Stimulated activated effector memory CD8-positive, alpha-beta T cell treated with anti-CD3 and anti-CD28 coated beads, Interleukin-12 subunit alpha, Interleukin-12 subunit beta, amount 100 ng/mL, for 72 hours (primary cell): ENCODE measurements at places on chromosomes 11 and 22.

DNA sequence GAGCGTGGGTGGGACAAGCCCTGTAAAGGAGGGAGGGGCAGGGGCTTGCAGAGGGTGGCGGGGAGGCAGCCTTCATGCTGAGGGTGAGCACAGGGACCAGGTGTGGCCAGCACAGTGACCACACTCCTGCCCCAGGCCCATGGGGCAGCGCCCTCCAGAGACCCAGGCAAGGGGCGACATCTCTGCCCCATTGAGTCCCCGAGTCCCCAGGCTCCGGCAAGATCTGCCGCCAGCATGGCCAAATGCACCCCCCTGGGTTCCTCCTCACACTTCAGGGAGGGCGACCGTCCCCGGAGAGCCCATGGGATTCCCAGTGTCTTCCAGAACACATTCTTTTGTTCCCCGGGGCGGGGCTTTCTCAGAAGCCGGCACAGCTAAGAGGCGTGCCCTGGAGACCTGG, 362.5 kb downstream of the TBC1D22A start:
- no peak for DNase-seq

GRCh38 chr22:31083923-31084810, 3.0 kb downstream of the SMTN start:
- DNase-seq, result no peak

DNA sequence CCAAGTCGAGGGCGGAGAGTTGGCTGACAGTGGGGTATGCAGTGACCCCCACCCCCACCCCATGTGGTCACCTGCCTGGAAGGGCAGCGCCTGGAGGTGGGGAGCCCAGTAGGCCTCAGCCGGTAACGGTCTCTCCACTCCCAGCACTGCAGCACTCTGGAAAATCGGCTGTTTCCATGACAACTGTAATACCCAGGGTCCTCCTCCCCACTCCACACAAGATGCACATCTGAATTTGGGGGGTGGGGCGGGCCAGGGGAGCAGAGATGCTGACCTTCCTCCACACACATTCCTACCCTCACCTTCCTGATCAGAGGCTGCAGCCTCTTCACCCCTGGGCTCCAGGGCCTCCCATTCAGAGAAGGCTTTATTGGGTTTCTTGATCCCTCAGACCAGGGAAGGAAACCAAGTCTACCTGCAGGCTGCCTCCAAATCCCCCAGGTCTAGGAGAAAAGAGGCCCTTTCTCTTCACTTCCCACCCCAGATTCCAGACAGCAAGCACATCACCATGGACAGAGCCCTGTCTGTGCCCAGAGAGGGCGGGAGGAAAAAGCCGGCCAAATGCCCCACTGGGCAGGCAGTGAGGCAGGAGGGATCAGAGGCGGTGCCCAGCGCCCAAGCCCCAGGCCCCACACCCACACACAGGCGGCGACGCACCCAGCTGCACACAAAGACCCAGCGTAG, 46.5 kb downstream of the SLC22A12 start:
- DNase-seq, result no peak

DNA sequence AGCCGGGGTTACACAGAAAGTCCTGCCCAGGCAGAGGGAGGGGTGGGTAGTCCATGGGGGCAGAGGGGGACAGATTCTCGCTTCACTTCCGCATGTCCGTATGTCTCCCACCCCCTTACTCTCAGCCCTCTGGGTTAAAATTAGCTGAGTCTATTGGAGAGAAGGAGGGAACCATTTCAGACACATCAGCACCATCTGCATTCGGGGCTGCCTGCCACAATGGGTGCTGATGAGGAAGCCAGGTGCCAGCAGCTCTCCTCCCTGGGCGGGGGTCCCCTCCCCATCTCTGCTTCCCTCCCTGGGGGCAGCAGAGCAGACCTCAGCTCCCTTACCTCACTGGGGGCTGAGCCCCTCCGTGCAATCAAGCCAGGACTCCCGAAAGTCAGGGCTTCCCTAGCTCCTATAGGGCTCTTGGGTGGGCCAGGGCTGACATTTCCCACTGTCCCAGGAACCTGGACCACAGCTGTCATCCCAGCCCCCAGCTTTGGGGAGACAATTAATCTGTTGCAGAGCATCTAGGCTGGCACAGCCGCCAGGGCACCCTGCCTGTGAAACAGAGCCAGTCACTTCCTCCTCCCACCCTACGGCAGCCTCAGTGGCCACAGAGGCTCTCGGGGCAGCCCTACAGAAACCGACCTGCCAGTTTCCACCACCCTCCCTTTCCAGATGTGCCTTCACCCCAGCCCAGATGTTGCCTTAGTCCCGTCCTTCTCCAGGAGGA, 67.3 kb downstream of the PDE2A start:
- DNase-seq, result no peak

- DNase-seq, result no peak
Observed at GRCh38 chr11:58027341-58027740, 3.4 kb upstream of the OR6Q1 start.

DNA sequence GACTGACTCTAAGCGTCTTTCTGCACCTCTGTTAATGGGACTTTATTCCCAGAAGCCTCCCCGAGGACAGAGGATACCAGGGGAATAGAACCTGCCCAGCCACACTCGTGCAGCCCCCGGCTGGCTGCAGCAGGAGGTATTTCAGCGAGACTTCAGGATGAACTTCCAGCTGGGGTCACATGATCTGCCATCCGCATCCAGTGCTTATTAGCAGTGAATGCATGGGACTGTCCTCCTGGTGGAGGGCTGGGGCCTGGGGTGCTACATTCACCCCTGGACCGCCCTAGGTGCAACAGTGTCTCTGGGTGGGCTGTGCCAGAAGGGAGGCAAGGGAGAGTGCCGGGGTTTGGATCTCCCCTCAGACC, 1.6 kb downstream of the DUSP8 start:
- no peak for DNase-seq

GRCh38 chr11:66112601-66113499, 42.8 kb downstream of the PACS1 start:
- no peak for DNase-seq

DNA sequence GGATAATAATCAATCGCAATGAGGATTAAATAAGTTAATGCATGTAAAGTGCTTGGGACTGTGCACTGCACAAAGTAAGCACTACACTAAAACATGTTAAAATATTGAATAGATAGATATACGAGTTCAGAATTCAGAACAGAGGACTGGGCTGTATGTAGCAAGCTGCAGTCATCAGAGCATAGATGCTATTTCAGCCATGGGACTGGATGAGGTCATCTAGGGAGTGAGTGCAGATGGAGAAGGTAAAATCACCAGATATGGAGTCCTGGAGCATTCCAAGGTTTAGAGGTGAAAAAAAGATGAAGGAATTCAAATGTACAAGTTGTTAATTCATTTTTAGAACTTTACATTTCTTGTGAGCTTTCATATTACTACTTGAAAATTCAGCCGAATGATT, 347.5 kb upstream of the DDI1 start:
- no peak for DNase-seq

DNA sequence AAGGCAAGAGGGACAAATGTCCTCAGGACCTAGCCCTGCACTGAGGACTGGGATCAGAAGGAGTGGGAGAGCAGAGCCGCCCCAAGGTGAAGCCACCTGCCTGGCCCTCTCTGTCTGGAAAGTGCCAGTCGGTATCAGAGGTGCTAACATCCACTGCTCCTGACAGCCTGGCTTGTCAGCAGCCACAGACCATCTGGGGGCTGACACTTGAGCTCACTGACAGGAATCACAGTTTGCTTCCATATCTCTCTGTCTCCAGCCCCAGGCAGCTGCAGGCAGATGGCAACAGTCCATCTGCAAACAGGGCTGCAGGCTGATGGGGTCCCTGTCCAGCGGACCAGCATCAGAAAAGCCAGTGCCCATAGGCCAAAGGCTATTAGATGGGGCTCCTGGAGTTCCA, 5.5 kb downstream of the OPCML start:
- DNase-seq, result no peak

DNA sequence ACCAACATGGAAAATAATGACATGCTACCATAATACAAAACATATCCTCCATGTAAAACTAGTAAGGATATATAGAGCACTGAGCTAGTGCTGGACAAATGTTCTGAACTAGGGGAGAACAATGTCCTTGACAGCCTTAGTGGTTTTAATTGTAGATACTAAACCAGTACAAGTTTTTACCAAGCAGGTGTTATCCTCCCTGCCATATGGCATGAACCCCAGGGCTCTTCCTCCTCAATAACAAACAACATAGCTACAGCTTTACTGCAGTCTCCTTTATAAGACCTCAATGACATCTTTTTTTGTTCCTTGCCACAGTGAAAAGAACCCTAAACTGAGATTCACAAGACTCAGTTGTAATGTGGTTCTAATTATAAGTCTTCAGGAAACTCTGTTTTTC, 70.2 kb upstream of the GDPD4 start:
- no peak for DNase-seq

- no peak for DNase-seq
Observed at GRCh38 chr22:37563153-37564081, 3.1 kb downstream of the CDC42EP1 start.

DNA sequence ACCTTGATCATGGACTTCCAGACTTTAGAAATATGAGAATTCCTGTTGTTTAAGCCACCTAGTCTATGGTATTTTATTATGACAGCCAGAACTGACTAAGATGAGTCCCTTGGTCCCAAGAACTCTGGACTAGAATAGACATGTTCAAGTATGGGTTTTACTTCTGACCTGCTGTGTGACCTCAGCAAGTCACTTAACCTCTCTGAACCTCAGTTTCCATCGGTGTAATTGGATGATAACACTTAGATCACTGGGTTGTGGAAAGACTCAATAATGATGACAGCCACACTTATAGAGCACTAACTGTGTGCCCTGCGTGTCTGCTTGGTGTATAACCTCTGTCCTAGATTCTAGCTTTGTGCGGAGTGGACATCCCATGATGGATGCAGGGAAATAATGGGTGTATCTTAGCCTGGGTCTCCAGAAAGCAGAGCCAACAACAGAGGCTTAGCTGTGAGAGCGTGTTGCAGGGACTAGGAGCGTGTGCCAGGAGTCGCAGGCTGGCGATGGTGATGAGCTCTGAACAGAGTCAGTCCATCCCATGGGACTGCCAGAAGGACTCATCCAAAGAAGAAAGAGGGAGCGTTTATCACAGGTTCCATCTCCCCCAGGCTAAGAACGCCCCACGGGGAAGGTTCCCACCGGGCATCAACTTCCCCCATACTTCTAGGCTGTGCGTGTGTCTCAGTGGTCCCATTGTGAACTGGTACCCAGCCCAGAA, 93.2 kb upstream of the TP53I11 start:
- DNase-seq, result no peak

DNA sequence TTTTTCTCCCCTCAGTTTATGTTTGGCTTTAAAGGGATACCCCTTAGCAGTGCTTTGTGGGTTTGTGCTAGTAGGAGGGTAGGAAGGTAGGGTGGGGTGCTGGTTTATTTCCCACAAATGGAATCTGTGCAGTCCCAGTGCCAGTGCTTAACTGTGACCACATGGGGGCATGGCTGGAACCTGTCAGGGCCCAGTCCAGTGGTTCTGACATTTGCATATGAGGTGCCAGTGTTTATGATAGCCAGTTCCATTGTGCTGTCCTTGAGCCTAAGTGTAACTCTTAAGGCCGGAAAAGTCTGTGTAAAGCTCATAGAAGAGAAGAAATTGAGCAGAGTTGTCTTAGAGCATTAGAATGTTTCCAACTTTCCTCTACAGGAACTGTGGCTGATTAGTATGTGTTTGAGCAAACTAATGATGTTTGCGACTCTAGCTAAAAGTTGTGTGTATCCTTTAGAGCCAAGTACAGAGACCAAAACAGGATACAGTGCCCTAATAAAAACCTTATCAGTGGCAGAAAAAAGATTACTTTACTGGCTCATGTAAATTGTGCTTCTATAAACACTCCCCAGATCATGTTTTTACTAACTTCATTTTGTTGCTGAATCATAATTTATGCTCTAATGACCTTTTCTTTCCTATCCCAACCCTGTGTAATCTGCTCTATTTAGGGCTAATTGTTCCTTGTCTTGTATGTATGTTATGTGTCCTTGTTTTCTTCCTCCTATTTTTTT, 38.1 kb downstream of the DIXDC1 start:
- DNase-seq, result no peak

GRCh38 chr11:11735586-11735985, 106.2 kb upstream of the USP47 start:
- no peak for DNase-seq

GRCh38 chr11:64466115-64466718, 107.3 kb downstream of the RPS6KA4 start:
- no peak for DNase-seq

- no peak for DNase-seq
Observed at GRCh38 chr11:92802644-92803043, 166.8 kb upstream of the MTNR1B start.

- no peak for DNase-seq
Observed at GRCh38 chr11:67195971-67196456, 70.3 kb upstream of the GRK2 start.
